ENCODE measurements at places on chromosomes 16 and 17. TPM values are rescaled to one million over a fixed set of nuclear protein-coding genes. Genes with fewer than 3 reads are reported as not detected.

The ANKRD40CL gene
- total RNA-seq = not detected

The ITGAD gene
- total RNA-seq = not detected

The CPNE7 gene
- total RNA-seq = 66.6 TPM

The PRAC2 gene
- total RNA-seq = not detected

The EFCAB5 gene
- total RNA-seq = 0.81 TPM

The GPR179 gene
- total RNA-seq = 0.03 TPM

The STAT5A gene
- 6.4 TPM for total RNA-seq

The ARL5C gene
- not detected for total RNA-seq

The C17orf107 gene
- total RNA-seq = 0.30 TPM

The NTN3 gene
- total RNA-seq = not detected

The RHOT2 gene
- 97.4 TPM for total RNA-seq

The NPIPA3 gene
- total RNA-seq = 1.0 TPM

The WNT3 gene
- total RNA-seq = 5.6 TPM

The CCL17 gene
- total RNA-seq = not detected

The CHRNE gene
- 0.06 TPM for total RNA-seq

The C16orf78 gene
- total RNA-seq = not detected

The LPO gene
- not detected for total RNA-seq

The KIF2B gene
- not detected for total RNA-seq

The NOMO2 gene
- total RNA-seq = 106 TPM

The CLTC gene
- 194 TPM for total RNA-seq

The RHOT1 gene
- 25.9 TPM for total RNA-seq

The SLC38A8 gene
- total RNA-seq = not detected

The KRT9 gene
- total RNA-seq = not detected

The ACTG1 gene
- 6,943 TPM for total RNA-seq

The TEKT3 gene
- total RNA-seq = not detected

The KRT24 gene
- not detected for total RNA-seq

Data from A549 treated with CpdA at 1 μM for 4 hours (cell line).